ENCODE measurements at places on chromosomes 3 and 15. TPM values are rescaled to one million over a fixed set of nuclear protein-coding genes. Genes with fewer than 3 reads are reported as not detected.

EFCAB12 gene
- 2.3 TPM for total RNA-seq

PARP15 gene
- total RNA-seq = 44.8 TPM

MCTP2 gene
- total RNA-seq = 17.0 TPM

PPCDC gene
- total RNA-seq = 26.3 TPM

PLSCR1 gene
- total RNA-seq = 14.6 TPM

CPB1 gene
- not detected for total RNA-seq

RFT1 gene
- 16.0 TPM for total RNA-seq

PHLDB2 gene
- total RNA-seq = 0.38 TPM

VWA5B2 gene
- total RNA-seq = not detected

ESYT3 gene
- not detected for total RNA-seq

DNA sequence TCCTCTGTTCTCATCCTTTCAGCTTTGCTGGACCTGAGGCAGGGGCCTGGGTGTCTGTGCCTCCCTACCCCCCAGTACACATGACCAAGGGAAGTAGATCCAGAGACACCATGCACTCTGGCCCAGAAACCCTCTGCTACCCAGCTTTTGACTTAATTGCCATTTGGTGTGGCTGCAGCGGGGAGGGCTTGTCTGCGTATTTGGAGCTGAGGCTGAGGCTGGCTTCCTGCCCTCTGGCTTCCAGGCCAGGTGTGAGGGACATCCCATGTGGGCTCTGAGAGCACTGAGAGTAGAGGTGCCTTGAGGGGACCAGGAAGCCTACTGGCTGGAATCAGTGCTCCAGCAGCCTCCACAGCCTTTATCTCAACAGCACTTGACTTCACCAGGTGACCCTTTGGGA, 26.9 kb downstream of the PPCDC start:
- no peak for DNase-seq

GRCh38 chr3:107543666-107544065, 20.9 kb downstream of the BBX start:
- no peak for DNase-seq

DNA sequence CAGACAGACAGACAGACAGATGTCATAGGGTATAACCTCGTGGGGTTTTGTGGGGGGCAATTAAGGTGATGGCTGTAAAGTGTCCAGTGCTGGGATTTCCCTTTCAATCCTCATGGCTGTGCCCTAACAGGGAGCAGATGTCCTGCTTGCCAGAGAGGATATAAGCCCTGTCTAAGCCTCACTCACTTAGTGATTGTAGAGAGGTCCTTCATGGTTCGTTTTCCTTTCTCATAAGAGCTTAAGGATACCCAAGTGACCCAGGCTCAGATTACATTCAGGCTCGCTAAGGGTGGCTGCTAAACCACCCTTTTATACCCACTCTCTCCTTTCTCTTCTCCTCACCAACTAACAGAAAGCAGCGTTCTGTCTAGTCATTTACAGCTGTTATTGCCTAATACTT, 19.2 kb downstream of the LYSMD2 start:
- DNase-seq = no peak

GRCh38 chr3:155843569-155843968, 10.7 kb downstream of the SLC33A1 start:
- DNase-seq = no peak

DNA sequence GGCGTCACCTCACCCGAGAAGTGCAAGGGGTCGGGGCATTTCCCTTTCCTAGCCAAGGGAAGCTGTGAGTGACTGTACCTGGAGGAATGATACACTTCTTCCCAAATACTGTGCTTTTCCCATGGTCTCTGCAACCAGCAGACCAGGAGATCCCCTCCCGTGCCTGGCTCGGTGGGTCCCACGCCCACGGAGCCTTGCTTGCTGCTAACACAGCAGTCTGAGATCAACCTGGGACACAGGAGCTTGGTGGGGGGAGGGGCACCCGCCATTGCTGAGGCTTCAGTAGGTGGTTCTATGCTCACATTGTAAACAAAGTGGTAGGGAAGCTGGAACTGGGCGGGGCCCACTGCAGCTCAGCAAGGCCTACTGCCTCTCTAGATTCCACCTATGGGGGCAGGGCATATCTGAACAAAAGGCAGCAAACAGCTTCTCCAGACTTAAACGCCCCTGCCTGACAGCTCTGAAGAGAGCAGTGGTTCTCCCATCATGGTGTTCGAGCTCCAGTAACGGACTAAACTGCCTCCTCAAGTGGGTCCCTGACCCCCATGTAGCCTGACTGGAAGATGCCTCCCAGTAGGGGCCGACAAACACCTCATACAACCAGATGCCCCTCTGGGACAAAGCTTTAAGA, 31.4 kb upstream of the ABHD5 start:
- DNase-seq = no peak

DNA sequence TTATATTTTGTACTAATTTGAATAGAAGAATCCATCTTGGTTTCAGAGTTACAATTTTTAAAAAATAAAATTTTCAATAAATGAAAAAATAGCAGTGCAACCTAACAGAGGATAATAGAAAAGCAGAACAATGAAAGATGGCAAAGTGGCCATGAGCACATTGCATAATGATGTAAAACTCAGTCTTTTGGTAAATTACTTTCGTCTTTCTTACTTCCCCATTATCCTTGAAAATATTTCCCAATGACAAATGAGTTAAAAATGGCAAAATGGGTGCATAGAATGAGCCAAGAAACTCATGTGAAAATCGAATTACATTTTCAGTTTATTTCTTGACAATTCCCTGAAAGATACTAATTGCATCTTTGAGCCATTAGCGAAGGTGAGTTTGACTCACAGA, 236.4 kb downstream of the CDIN1 start:
- DNase-seq = no peak

- DNase-seq = no peak
Observed at GRCh38 chr3:194738254-194739093, 52.8 kb downstream of the FAM43A start.

- no peak for DNase-seq
Observed at GRCh38 chr3:52229656-52230055, 4.2 kb upstream of the TLR9 start.

- DNase-seq = no peak
Observed at GRCh38 chr15:57495554-57496165, 96.0 kb upstream of the MYZAP start.

- no peak for DNase-seq
Observed at GRCh38 chr15:62112616-62113593, 46.1 kb downstream of the C2CD4A start.
